ENCODE measurements at places on chromosomes 7 and 10. TPM values are rescaled to one million over a fixed set of nuclear protein-coding genes. Genes with fewer than 3 reads are reported as not detected.

- no peak for DNase-seq
These were observed 19.5 kb upstream of the CARD11 start for GRCh38 chr7:3063016-3063753.

DNA sequence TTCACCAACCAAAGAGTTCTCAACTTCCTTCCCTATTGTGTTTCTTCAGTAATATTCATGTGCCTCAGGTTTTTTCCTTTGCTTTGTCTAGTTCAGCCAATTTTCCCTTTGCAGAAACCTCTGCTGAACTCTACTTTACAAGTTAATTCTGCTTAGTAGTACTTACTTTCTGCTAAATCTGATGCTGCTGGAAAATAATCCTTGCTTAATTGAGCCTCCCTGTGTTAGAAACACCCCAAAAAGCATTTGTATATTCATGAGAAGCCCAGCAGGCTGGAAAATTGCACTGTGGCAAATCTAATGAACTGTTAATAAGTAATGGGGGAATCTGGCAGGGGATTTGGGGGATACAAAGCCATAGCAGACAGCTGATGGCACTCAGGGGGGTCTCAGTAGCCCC lies 78.5 kb downstream of the CDCA7L start:
- no peak for DNase-seq

DNA sequence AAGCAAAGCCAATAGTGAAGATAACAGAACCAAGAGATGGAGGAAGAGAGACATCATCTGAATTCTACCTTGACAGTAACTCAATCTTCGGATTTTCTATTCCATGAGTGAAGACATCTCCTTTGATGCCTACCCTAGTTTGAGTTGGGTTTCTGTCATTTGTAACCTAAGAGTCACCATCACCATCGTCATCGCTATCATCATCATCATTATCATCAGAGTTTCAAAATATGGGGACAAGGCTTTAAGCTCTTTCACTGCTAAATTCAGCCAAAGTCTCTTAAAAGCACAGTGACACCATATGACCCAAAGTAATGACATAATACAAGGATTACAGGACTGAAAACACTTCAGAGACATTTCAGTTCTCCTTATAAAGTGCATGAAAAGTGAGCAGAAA lies 57.2 kb downstream of the NEBL start:
- DNase-seq = no peak

DNA sequence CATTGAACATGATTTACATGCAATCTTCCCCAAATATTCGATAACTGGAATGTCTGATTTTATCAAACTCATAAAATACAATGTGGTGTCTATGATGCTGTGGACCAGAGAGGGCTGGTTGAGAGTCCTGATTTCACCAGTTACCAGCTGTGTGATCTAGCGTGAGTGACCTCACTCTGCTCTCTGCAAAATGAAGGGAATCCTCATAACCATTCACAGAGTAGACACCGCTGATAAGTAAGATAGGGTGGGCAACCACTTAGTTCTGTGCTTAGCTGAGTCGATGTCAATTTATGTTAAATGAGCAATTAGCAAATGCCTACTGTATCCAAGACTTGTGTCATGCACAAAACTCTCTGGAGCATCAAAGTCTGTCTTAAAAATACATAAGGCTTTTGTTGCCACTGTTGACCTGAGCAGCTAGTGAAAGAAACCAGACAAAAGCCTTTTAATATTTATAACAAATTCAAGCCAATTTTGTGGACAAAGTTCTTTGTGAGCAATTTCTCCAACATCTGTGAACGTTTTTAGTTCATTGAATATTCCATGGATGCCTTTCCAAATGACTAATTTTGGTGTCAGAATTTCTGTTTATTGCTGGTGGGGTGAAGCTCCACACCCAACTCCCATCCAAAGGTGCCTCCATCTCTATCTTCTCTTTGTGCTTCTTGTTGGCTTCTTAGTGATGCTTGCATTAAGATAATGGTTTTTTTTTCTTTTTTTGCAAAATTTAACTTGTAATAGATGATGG lies 314.2 kb downstream of the ADRA2A start:
- DNase-seq = no peak

GRCh38 chr7:77982926-77983550 lies 184.5 kb downstream of the PHTF2 start:
- no peak for DNase-seq

DNA sequence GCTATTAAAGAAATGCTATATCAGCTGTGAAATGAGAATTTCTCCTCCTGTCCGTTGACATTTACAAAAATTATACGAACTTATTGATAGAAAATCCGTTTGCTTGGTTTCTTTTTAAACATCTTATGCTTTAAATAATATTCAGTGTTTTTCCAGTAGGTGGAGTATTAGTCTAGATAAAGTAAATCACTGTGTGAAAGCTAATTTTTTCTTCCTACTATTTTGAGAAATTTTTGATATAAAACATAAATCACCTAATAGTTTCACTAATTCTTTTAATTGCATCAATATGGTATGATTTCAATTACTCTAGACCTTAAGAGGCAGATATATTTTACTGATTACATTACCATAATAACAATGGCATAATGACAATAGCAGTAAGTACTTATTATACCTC lies 335.2 kb upstream of the C7orf33 start:
- no peak for DNase-seq

DNA sequence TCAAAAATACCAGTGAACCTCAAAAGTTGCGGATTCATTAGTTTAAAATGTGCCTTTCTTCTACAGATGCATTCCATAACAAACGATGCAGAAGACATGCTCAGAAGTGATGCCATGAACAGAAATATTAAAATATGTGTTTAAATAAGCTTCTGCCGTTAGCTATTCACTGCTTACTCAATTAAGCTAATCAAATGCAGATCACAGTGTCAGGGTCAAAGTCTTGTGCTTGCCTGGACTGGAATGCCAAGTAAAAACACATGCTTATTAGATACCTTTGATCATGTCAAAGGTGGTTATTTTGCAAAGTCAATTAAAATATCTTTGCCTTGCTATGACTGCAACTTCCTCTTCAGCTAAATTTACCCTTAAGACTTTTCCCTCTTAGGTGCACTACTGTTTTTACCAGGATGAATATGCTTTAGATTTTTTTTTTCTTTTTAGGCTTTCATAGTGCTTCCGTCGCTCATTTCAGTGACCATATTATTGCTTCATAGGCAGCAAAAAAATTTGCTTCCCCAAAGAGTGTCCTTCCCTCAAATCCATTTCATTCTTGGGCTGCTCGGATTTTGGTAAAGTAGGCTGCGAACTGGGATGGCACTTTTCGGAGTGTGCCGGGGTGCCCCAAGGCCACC lies 905 bp downstream of the ASB13 start:
- DNase-seq = no peak

DNA sequence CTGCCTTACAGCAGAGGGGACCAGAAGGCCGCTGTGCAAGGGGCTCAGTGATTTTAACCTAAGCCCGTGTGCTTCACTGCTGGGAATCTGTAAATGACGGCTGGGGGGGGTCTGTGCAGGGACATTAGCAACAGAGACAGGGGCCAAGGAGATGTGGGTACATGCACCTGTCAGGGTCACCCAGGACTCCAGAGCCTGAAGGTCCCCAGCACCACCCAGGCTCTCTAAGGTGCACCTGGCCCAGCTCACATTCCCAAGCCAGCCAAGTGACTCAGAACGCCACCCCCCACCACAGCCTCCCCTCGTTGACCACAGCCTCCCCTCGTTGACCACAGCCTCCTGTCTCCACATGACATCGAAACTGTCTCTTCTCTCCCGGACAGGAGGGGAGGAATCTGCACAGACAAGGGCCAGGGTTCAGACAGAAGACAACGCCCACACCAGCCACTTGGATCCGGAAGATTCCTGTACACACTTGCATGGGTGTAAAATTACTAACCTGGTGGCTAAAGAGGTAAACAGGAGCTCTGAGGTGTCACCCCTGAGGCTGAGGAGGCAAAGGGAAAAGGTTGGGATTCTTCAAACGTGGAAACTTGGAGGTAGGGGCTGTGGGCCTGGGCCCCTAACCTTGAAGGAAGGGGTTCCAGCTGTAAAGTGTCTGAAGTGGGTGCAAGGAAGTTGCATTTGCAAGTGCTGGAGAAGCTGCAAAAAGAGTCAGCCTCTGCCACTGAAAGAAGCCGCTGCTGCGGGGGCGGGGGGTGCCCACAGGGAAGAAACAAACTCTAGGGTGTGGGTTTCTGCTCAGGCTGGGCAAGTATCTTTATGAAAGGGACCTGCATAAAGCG lies 27.0 kb downstream of the CALML3 start:
- DNase-seq = no peak

DNA sequence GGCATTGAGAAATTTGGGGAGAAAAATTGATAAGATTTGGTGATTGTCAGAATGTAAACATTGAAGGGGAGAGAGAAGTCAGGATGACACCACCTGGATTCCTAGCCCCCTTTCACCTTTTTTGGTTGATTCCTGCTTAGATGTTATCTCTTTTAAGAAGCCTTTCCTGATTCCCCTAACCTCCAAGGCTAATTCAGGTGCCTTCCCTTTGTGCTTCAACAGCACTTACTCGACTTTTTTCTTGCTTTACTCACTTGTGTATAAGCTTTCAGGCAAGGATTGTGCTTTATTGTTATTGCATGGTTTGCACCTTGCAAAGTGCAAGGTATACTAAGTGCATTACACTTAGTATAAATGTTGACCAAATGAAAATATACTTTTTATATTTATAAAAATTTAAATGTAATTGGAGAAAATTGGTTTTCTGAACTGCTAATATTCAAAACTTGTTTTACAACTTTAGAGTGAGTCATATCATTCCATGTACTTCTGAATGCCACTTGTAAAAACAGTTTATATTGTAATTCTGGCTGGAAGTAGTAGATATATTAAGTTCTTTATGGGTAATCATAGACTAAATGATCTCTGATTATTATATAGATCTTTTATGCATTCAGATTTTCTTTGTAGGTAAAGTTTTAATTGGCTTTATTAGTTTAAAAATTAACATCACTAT lies 13.2 kb downstream of the SHOC2 start:
- no peak for DNase-seq

- no peak for DNase-seq
These were observed 197.1 kb downstream of the BBS9 start for GRCh38 chr7:33326485-33326848.

DNA sequence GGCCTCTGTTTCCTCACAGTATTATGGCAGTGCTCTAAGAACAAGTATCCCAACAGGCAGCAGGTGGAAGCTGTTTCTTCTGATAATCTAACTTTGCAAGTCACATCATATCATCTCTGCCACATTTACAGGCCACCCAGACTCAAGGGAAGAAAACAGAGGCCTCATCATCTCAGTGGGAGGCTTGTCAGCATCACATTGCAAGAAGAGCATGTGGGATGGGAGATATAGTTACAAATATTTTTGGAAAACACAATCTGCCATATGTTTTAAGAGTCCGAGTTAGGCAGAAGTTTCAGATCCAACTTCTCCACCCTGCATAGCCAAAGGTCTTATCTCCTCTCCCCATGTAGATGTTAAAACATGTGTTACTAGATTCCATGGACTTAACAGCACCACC lies 130.4 kb upstream of the PDE1C start:
- DNase-seq = no peak

DNA sequence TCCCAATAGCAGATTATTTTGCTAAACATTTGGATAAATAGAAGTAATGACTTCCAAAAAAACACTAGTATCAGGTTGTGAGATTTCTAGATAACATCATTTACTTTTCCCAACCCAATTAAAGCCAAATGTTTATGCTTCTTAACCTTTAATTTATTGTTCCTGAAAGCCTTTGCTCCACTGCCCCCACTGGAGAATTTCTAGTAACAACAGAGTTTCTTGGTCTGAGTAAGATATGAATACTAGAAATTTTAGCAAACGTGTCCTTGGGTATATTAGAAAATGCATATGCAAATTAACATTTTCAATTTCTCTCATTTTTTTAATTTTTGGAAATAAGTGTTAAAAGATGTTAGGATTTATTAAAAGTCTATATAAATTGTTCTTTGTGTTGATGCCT lies 958.0 kb upstream of the PHF14 start:
- DNase-seq = no peak

GRCh38 chr7:94045581-94045980 lies 41.4 kb upstream of the BET1 start:
- no peak for DNase-seq

GRCh38 chr7:81929386-81929785 lies 159.5 kb upstream of the HGF start:
- DNase-seq = no peak

- no peak for DNase-seq
These were observed 15.4 kb downstream of the RNF32 start for GRCh38 chr7:156655983-156656382.

DNA sequence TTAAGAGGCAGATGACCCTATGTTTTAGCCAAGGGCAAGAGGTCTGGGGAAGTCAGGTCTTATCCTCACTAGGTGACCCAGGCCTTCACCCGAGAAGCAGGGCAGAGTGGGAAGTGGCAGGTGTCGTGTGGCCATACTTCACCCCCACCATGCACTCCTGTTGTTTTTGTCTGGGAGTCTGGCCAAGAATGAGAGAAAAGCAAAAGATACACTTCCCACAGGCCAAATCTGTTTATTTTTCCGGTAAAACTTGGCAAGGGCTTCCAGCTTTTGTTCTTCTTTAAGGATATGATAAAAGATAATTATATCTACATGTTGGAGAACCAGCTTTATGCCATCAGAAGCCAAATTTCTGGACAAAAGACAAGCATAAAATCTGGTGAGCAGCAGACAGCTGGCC lies 137.4 kb upstream of the CDC14C start:
- DNase-seq = no peak

- DNase-seq = no peak
These were observed 26.7 kb upstream of the CRHR2 start for GRCh38 chr7:30708983-30709382.

DNA sequence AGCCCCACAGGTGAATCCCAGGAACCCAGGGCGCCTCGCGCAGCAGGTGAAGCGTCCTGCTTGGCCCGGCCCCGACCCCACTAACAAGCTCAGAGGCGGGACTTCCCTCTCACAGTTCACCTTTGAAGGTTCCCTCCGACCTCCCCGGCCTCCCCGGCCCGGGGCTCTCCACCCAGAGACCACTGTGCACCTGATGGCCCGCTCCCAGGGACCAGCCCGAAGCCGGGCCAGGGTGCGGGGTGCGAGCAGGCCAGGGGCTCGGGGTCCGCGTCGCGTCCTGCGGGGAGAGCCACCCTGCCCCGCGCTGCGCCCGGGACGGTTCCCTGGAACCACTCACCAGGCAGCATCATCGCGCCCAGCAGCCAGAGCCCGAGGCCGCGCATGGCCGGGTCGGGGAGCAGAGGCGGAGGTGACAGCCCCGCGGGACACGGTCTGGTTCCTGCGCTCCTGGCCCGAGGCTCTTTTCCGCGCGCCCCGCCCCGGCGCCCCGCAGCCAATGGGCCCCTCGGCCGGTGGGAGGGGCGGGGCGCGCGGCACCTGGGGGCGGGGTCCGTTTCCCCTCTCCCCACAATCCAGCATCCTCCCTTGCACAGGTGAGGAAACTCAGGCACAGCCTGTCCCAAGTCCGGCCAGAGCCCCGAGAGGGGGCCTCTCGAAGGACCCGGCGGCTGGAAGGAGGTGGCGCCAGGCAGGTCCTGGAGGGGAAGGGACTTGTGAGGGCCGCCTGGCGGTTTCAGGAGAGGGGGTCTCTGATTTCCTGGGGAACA lies at the start of gene ADAM8:
ADAM8 (minus strand) TSS at position 434 of the 767 bp plus-strand sequence; CDS start at position 383, 51 bp downstream.
- no peak for DNase-seq

- DNase-seq = no peak
These were observed 1.6 kb downstream of the WEE2 start for GRCh38 chr7:141709749-141710148.

Gene GIMAP8
- 8.6 TPM for polyA plus RNA-seq

Gene ETV1
- polyA plus RNA-seq = 29.3 TPM

Gene ZMIZ1
- 76.4 TPM for polyA plus RNA-seq

Gene NAPEPLD
- 31.2 TPM for polyA plus RNA-seq

Gene RAMP3
- 16.4 TPM for polyA plus RNA-seq

Data from right renal pelvis (tissue), 4 donors.